Fibroblast of skin of left quadriceps (primary cell): ENCODE measurements at places on chromosomes 2 and 18.

- no peak for DNase-seq
Measured at GRCh38 chr18:23805898-23806297, 116.6 kb downstream of the LAMA3 start.

GRCh38 chr2:145058457-145058856 is 538.5 kb upstream of the ZEB2 start:
- DNase-seq: no peak

DNA sequence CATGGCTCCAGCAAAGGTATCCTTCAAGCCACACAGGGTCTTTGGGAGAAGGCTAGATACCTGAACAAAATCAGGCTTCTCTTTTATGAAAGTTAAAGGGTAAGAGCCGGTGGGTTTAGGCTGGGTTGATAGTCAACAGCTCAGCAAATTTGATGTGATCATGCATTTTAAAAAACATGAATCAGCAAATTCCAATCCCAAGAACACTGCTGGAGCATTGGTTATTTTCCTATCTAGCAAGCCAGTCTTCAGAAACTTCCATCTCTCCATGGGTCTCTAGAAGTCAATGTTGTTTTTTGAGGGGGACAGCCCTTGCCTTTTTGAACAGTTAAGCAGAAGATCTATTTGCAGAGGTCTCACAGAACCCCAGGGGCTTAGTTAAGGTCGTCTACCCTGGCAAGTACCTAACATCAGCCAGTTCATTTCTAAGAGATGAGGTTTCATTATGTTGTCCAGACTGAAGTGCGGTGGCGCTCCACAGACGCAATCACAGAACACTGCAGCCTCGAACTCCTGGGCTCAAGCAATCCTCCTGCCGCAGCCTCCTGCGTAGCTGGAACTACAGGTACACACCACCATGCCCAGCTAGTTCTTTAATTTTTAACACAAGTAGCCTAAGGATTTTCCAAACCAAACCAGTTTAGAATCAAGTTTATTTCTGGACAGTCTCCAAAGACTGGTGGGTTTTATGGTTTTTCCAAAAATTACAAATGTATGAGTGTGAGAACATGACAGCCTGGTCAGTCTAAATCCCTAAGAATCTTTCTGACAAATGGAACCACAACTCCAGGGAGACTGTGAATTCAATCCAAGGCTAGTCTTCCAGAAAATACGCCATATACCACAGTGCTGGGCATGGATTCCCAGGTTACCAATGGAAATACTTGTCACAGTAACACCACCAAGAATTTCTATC is 4.1 kb upstream of the ZCCHC2 start:
- no peak for DNase-seq

- DNase-seq: peak; percentile 82
Measured at GRCh38 chr2:219387306-219388120, at the start of gene DNPEP. Gene DNPEP, minus strand, starts transcription at chr2:219387912. Its CDS starts 118 bp downstream, at chr2:219387794.

- no peak for DNase-seq
Measured at GRCh38 chr2:191559569-191559968, 118.4 kb upstream of the NABP1 start.

DNA sequence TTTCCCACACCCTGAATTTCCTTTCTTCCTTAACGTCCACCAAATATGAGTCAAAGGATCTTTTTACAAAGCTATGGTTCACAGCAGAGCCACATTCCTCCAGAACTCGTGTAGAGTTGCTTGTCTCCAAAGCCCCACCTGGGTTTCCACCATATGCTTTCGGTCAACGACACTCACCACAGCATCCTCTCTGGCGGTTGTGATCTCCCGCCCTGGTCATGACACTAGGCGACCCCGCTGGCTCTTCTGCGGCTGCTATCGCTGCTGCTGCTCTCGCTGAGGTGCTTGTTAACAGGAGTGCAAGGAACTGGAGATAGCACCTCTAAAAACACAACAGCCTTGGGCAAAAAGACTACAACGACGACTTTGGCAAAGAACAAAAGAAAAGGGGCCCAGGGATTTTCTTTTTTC is 340 bp downstream of the SLC40A1 start:
- no peak for DNase-seq

DNA sequence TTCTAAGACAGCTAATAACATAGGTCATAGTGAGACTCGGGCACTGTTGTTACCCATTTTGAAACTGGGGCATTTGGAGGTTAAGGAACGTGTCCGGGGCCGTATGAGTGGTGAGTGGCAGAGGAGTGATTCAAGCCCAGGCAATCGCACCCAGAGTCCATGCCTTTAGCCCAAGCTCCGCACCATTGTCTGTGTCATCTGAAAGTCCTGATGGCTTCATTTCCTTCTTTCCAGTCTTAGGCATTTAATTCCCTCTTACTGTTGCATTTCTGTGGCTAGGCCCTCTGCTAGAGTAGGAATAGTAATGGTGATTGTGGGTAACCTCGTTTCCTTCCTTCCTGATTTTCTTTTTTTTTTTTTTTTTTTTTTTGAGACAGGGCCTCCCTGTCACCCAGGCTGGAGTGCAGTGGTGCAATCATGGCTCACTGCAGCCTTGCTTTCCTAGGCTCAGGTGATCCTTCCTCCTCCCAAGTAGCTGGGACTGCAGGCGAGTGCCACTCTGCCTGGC is 49.8 kb upstream of the ASB1 start:
- no peak for DNase-seq

- no peak for DNase-seq
Measured at GRCh38 chr2:122851972-122852531, 1096.6 kb downstream of the TSN start.

DNA sequence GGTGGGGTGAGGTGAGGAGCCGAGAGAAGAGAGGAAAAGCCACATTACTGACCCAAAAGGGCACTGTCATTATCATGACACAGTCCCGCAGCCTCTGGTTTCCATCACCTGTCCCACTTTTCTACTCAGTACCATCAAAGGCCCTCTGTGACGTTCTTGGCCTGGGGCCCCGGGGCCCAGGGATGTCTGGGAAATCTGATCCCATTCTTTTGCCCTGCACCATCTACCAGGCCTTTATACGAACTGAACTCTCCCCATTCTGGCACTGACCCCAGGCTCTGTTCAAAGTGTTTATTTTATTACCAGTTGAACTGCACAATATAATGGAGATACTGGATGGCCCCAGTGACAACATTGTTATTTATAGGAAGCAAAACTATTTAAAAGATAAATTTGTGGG is 89.1 kb downstream of the COL6A3 start:
- no peak for DNase-seq

GRCh38 chr2:215314896-215315295 is 3.0 kb downstream of the ATIC start:
- DNase-seq: no peak

DNA sequence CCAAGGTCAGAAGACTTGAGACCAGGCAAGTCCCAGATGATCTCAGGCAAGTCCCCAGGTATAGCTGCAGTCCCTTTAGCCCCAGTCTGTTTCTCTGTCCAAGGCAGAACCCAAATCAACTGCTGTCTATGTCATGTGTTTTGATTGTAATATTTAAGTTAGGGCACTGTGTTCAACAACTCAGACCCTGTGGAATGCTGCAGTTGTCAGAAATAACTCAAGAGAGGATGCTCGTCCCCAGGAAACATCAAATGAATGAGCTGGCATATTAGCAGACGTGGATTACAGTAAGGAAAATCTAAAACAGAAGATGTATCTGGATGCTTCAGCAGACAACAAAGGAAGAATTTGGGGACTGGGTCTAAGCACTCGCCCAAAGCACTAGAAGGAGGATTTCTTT is 70.1 kb downstream of the BCL11A start:
- DNase-seq: peak; percentile 88

DNA sequence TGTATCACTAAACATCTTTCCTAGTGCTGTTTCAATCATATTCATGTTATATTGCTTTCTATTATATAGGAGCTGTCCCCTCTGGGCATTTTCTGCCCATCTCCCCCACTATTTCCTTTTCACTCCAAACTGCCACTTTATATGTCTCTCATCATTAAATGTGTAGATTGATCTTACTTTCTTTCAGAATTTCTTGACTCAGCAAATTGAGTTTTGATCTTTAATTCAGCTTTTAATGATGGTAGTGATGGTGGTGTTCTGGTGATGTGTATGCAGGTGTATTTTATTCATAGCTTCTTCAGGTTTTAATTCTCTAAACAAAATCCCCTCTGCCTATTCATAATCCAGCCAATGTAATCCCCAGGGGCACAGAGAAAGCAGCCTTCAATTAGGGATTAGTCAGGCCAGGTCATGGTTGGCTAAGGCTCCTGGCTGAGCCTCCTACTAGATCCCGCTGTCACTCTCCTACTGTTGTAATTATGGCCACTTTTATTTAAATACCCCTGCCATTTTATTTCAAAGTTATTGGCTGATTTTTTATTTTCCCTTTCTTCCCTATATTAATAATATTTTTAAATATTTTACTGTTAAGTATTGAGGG is 325.4 kb downstream of the SPAG16 start:
- DNase-seq: no peak

- DNase-seq: no peak
Measured at GRCh38 chr18:55400081-55400480, 187.9 kb downstream of the TCF4 start.

DNA sequence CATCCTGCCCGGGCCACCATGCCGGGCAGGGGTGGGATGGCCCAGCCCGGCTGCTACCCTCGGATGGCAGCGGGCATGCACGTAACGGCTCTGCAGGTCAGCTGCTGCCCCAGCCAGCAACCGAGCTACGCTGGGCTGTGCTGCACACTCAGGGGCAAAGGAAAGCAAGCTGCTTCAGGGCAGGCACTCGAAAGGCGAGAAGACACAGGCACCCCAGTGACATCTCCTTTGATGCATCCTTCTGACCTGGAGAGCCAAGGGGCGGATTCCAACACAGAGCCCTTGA is 8.8 kb downstream of the HDAC4 start:
- DNase-seq: no peak

DNA sequence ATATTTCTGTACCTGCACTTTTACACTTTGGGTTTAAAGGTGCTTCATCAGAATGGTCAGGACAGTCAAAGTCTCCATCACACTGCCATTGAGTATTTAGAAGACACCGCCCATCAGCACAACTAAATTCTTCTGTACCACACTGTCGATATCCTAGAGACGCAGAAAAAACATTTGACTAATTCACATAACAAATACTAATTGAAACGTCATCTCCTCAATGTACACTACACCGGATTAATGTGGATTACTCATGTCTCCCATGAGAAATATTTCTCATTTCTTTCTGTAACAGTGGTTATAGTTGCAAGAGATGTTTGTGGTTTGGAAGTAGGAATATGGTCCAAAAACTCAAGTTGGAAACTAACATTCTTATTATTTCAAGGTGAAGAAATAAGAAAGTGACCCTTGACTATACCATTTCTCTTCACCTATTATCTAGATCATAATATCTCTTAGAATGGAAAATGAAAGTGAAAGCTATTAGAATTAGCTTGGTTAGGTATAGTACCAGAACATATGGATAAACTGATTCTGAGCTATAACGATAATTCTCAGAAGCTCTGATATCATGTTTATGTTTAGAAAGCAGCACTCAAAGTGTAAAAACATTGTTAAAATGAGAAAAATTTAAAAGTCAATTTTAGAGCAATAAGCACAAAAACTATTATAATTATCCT is 1627.7 kb downstream of the LRP1B start:
- peak; percentile 91 for DNase-seq

DNA sequence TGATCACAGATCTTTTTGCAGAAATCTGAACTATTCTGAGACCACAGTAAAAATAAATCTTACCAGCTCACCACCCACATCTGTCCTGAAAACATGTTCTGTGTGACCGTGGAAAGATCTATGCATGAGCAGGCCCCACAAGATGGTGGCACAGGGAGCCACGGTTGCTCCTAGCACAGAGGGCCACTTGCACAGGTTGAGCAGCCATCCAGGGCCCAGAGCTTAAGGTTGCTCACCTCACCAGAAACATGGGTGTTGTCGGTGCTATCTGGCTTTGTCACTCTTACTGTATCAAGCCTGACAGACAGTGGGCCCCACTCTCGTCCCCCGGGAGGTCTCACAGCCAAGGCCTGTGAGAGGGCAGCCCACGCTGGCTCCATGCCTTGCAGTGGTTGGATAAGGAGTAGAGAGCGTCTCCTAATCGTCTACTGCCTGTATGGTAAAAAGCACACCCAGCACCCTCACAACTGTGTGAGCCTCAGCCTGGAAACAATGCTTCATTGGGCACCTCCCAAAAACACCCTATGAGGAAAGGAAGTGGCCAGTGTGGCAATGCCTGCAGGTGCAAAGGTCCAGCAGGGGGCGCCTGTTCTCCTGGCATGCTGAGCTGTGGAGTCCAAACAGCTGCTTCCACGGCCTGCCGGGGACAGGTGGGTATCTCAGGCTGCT is 19.6 kb downstream of the TUBB6 start:
- peak; percentile 37 for DNase-seq

- DNase-seq: no peak
Measured at GRCh38 chr2:32129086-32129485, 36.6 kb upstream of the SLC30A6 start.

DNA sequence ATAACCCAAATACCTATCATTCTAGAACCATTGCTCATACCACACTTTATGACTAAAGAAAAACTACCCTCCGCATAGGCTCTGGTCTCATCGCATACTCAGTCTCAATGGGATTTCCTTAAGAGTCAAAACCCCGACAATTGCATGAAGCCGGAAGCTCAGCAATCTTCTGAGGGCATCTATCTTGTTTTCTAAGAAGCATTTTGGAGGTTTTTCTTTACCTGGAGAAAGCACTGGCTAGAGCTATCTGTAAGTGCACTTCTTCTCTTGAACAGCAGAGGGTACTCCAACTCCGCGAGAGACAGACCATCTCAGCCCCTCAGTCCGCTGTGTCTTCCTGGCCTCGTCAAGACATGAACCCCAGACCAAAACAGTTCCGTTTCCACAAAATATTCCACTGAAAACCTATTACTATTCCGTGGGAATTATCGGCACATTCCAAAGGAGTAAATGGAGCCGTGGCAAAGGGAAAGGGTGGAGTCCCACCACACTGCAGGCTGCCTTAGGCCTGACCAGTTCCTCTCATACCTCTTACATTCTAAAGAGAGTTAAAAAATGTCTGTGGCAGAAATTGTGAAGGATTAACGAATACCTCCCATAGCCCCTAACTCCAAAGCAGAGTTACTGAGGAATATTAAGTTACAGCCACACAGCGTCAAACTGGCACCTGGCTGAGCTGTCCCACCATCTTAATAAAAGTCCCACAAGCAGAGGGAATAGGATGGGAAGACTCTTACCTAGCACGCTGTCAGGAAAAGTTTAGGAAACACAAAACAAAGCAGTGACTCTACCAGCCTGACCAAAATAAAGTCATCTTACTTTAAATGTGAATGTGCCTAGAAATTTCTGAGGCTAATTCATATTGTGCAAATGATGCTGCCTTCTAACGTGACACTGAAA is 325.6 kb upstream of the VRK2 start:
- peak; percentile 49 for DNase-seq

- DNase-seq: no peak
Measured at GRCh38 chr2:172241222-172241621, 138.5 kb upstream of the DLX2 start.

- no peak for DNase-seq
Measured at GRCh38 chr2:11754700-11755015, 8.2 kb downstream of the LPIN1 start.

GRCh38 chr2:206250041-206250897 is 24.2 kb upstream of the ZDBF2 start:
- no peak for DNase-seq

DNA sequence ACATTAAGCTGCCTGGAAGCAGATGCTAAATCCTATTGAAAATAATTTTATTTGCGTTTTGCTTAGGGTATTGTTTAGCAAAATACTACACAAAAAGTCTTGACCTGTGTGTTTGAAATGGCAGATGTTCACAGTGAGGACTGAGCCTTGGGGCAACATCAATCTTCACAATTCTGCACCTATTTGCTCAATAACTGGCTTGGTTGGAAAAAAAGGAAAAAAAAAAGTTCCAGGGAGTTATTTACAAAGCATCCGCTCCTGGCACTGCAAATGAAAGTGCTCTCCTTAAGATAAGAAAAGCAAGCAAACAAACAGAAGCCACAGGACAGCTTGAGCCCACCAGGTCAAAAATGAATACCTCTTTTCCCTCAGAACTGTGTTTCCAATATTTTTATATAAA is 77.7 kb downstream of the MAP2 start:
- no peak for DNase-seq
